ENCODE measurements at places on chromosomes 2 and 18.

- no peak for DNase-seq
Observed at GRCh38 chr2:155266583-155266982, 568.1 kb downstream of the KCNJ3 start.

GRCh38 chr2:97645112-97645694, 659 bp upstream of the COX5B start:
- DNase-seq: no peak

DNA sequence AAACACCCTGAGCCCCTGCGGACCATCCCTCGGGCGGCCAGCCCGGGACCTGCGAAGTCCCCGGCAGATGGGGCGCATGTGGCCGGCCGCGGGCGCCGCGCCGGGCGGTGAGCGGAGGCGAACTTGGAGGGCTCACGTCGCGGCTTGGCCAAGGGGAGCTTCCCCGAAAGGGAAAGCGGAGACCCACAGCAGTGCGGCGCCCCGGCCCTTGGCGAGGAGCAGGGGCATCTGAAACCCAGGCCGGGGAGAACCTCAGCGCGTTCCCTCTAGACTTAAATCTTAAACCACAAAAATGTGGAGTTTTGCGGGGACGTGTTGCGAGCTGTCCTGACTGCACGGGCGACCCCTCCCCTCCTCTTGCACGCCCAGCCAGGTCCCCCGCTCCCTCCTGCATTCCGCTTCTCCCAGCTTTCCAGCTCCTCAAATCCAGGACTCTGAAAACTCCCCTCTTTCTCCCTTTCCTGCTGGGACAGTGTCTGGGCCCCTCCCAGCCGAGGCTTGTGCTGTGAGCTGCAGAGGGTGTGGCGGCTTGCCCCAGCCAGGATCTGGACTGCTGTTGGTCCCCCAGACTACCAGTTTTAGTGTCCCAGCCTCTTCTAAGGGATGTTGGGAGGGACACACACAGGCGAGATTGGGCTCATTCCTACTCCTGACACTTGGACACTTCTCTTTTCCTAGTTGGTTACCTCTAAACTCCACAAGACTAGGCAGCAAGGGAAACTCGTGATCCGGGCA, 1.3 kb downstream of the FMNL2 start:
- no peak for DNase-seq

DNA sequence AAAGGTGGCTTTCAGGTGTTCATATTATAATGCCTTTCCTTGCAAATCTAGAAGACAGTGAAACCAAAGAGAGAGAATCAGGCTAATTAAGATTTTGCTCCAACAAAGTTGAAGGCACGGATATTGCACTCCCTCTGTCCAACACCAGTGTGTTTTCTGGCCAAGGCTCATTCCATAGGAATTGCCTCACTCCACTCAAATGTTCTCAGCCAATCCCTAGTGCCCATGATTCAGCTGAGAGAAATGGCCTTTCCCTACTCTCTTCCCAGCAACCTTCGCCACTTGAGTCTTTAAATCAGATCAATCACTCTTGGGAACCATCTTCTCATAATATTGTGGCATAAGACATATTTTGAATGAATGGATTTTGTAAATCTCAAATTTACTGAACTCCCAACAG, 768.2 kb upstream of the ACVR2A start:
- DNase-seq: no peak

DNA sequence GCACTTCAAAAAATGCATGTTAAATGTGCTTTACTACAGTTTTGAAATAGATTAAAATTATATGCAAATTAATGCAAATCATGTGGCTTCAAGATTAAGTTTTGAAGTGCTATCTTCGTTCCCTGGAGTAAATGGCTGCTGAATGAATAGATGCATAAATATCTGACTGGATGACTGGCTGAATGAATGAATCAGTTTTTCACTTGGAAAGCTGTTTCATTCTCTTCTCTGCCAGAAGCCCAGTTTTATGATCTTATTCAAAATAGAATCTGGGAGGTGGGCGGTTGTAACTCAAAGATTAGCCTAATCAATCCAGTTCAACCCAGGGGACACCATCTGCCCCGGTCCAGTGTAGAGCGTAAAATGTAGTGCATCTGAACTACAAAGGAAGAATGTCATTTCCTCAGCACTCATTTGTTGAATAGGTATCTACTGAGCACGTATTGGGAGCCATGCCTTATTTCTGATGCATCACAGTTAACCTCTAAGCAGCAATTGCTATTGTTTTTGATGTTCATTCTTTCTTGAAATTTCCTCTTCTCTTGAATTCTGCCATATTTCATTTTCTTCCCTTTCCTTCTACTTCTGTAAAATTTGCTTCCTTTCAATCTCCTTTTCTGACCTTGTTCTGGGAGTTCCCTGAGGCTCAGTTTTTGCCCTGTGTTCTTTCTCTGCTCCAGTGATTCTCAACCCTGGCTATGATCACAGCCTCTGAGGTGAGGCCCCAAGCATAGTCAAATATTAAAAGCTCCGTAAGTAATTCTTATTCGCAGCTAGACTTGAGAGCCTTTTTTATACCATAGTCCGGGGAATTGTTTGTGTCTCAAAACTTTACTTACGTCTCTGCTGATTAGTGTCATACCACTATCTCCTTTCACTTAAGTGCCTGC, 282.7 kb downstream of the PARD3B start:
- no peak for DNase-seq

- DNase-seq: no peak
Observed at GRCh38 chr2:23901966-23902846, 24.7 kb downstream of the ATAD2B start.

DNA sequence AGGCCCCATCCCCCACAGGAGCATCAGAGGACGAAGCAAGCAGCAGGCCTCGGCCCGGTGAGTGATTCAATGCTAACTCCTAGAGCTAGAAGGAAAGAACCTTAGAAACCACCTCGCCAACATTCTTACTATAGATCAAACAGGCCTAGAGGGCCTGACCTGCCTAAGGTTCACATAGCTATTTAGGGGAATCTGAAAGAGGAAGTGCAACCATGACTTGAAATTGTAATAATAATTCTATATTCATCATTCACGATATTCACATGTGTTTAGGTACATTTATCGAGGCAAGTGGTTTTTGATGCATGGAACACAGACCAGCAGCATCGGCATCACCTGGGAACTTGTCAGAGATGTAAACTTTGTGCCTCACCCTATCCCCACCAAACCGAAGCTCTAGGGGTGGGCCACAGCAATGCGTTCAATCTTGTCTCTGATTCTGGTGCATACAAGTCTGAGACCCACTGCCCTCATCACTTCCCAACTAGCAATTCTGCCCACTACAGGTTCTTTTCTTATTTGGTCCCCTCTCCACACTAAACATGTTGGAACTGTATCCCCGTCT, 78.0 kb upstream of the DNMT3A start:
- no peak for DNase-seq

GRCh38 chr2:54589340-54590215, 133.5 kb downstream of the SPTBN1 start:
- no peak for DNase-seq

GRCh38 chr2:191197096-191197495, 46.3 kb upstream of the STAT4 start:
- no peak for DNase-seq

GRCh38 chr2:23330214-23330613, 54.8 kb upstream of the KLHL29 start:
- no peak for DNase-seq

DNA sequence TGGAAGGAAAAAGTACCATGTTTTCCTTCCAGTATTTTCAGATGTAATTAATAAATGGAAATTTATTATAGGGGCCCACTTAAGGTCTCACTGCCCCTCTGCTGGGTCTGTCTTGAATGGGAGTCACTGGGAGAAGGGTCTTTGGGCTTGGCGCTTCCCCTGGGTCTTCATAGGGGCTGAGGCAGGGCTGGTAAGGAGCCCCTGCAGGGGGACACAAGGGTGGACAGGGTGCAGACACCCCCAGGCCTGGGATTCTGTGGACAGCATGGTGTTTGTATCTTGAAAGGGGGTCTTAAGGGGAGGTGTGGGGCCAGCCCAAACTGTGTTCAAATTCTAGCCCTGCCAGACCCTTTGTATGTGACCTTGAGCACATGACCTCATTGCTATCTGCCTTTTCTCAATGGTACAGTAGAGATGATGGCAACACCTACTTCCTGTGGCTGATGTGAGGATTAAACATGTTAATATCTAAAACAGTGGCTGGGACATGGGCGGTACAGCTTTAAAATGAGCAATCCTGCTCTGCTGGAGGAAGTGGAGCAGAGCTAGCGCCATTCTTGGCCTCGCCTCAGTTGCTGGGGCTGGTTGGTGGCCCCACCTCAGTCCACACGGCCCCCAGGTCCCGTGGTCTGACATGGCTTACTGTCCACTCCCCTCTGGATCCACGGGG, 71.6 kb downstream of the GNAL start:
- DNase-seq: no peak

DNA sequence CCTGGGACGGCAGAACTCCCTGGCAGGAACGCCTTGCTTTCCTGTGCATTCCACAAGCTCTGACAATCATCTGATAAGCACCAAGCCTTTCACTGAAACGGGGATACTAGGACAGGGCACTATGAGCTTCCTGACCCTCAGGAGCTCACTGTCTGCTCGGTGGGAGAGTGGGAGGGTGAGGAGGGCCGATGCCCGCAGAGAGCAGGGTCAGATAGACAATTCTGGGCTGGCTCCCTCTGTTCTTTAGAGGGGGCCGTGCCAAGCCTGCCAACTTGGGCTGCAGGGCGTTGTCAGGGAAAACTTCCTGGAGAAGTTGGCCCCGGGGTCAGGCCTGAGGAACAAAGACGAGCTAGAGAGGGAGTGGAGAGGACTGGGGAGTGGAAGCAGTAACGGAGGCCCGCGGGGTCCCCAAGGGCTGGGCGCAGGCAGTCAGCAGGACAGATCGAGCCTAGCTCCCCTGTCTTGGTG, 82.0 kb downstream of the CTAGE1 start:
- no peak for DNase-seq

- no peak for DNase-seq
Observed at GRCh38 chr2:12183032-12183645, 436.7 kb downstream of the LPIN1 start.

DNA sequence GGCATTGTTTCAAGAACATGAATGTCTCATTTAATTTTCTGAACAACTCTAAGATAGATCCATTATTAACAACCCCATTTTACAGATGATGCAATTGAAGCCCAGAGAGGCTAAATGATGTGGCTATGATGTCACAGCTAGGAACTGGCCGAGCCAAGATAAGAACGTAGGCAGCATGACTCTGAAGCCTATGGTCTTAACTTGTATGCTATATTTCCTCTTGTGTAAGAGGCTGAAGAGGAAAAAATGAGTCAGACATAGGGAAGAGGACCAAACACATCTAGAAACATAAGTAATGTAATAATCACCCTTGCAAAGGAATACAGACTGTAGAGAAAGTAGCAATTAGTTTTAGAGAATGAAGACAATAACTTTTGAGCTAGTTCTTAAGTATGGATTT, 416.8 kb downstream of the FIGN start:
- no peak for DNase-seq

DNA sequence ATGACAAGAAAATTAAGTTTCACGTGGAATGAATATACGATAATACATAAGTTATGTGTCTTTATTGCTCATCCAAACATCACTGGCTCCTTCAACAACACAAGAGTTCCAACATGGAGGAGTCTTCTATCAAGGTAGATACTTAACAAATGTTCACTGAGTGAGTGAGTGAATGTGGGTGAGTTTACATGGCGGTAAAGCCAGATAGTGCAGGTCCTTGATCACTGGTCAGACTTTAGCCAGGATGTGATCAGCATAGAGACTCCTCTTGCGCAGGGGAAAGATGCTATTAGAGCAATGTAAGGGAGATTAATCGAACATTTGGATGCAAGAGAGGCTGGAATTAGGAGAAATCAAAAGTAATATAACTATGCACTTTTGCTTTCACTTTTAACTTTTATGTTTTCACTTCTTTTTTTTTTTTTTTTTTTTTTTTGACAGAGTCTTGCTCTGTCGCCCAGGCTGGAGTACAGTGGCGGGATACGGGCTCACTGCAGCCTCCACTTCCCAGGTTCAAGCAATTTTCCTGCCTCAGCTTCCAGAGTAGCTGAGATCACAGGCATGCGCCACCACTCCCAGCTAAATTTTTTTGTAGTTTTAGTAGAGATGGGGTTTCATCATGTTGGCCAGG, 249.0 kb upstream of the ID2 start:
- DNase-seq: no peak

GRCh38 chr2:224570328-224570993, 14.7 kb downstream of the CUL3 start:
- no peak for DNase-seq

- DNase-seq: peak; percentile 75
Observed at GRCh38 chr18:7038330-7038851, 79.2 kb downstream of the LAMA1 start.

DNA sequence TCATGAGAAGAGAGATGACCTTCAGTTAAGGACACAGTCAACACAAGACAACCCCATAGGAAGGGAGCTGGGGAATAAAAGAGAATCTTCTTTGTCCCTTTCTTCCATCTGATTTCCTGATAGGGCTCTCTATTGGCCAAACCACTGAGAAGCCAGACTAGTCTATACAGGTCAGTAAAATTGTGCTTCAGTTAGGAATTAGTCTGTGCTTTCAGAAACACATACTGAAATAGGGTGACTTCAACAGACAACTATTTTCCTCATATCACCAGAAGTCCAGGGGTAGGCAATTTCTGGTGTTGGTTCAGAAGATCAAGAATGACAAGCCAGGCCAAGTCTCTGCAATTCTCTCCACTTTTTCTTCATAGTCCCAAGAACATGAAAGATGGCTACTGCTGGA, 151.7 kb upstream of the SP5 start:
- DNase-seq: no peak

- DNase-seq: peak; percentile 52
Observed at GRCh38 chr2:45793305-45793962, 142.0 kb downstream of the PRKCE start.

- no peak for DNase-seq
Observed at GRCh38 chr2:43154685-43155084, 71.7 kb downstream of the ZFP36L2 start.

DNA sequence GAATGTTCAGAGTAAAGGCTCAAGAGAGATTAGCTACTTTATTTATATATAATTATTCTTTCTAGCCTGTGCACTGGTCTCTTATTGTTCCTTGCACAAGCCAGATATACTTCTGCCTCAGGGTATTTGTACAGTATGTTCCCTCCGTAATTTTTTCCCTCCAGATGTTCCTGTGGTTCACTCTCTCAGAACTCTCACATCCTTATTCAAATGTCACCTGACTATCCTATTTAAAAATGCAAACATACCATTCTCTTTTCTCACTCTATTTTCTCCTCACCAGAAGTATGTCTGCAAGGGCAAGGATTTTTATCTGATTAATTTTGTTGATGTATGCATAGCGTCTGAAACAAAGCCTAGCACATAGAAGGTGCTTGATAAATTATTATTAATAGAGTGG, 64.0 kb upstream of the CERS6 start:
- DNase-seq: no peak

DNA sequence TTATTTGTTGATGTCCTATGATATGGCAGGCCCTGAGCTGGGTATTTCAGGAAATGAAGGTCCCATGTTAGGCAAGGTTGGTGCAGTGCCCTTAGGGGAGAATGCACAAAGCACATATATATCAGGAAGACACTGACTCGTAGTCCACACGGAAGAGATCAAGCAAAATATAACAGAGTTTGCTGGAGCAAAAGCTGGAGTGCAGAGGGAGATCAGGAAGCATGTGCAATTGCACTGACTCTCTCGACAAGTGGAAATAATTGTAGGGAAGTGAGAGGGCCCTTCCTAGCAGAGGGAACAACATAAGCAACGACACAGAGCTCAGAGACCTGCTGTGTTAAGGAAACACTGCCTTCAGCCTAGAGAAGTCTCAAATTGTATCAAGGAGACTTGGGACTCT, 4.2 kb downstream of the ZNF385B start:
- DNase-seq: no peak

Data from NCI-H524 treated with DMSO at 0.1 percent for 48 hours (cell line).